DMS79 treated with DMSO at 0.1 percent for 48 hours (cell line): ENCODE measurements at places on chromosomes 16 and 17.

- no peak for DNase-seq
Measured at GRCh38 chr16:1438229-1439057, 5.9 kb downstream of the CCDC154 start.

DNA sequence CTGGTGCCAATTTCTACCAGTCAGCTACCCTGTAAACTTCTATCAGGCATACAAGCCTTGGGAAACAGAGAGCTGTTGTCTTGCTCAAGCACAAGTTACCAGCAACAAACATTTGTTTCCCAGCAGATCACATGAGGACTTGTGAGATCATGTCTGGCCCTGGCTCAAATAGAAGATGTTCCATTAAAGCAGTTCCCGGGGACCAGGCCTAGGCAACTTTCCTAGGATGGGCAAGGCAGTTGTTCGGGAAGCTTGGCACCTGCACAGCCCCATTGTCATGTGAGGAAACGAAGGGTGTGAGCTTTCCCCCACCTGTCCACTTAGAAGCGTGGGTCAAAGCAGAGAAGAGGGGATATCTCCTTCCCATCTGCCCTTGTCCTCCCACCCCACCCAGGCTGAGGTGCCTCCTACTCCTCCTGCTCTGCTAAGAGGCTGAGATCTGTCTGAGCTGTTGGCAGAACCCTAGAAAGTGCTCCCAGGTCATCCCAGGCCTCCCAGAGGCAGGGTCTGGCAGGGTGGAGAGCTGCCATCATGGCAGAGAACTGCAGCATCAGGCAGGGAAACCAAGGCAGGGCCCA is 11.2 kb upstream of the SLC47A2 start:
- DNase-seq = no peak

- peak; percentile 83 for DNase-seq
Measured at GRCh38 chr17:48483471-48484131, 47.2 kb downstream of the HOXB1 start.

DNA sequence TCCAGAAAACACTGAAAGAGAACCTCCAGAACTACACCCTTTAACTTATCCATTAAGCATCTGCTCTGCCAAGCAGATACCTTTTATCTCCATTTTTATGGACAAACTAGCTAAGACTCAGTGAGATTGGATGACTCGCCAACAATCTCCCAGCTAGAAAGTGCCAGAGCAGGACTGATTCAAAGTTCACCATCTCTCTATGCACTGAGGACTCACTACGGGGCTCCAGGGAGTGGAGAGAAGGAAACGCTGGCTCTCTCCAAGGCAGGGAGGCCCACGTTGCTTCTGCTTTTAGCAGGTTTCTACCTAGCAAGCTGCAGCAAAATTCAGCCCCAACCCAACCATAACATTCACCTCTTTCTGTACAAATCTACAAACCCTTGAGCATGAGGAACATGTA is 52.8 kb upstream of the ARHGAP44 start:
- DNase-seq = no peak

DNA sequence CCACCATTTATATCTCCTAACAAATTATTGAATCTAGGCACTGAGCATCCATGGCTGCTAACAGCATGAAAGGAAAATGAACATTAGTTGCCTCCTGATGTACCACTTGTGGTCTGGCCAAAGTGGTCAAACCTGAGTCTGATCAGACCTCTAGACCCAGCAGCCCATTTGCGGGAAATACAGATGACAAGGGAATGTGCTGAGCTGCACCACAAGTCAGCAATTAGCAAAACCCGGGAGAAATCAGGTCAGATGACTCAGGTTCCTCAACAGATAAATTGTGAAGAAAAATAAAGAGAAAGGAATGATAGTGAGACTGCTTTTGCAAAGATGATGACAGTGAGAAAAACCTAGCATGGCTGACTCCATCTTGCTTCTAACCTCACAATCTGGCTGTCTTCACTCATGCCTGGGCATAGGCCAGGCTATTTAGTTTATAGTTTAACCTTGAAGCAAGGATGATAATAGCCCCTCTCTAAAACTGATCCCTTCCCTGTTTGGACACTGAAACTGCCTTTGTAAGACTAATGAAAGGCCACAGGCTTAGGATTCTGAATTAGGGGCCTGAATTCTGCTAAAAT is 142.7 kb upstream of the ASIC2 start:
- DNase-seq = no peak

DNA sequence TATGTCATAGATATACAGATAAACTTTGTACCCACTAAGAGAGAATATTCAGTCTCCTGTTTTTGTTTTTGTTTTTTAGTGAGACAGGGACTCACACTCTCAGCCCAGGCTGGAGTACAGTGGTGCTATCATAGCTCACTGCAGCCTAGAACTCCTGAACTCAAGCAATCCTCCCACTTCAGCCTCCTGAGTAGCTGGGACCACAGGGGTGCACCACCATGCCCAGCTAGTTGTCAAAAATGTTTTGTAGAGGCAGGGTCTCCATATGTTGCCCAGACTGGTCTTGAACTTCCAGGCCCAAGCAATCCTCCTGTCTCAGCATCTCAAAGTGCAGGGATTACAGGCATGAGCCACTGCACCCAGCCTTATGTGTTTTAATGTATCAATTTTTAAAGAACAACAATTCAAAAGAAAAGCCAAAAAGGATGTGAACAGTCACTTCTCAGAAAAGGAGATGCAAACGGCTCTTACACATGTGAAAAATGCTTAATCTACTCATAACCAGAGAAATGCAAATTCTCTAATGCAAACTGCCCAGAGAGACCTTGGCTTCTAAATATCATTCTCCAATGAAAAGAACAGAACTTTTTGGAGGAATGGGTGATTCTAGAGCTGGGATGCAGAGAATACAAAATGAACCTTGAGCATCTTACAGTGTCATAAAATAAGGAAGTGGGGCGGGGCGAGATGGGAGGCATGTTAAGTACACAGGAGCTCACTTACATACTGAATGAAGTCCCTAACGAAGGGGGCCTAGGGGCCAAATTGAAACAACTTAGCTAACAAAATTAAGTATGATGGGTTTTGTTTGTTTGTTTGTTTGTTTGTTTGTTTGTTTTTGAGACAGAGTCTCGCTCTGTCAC is 7.3 kb upstream of the CMTM3 start:
- DNase-seq = no peak

- DNase-seq = no peak
Measured at GRCh38 chr16:58459344-58460218, 40.4 kb upstream of the NDRG4 start.

GRCh38 chr16:30096862-30097563 is 1.0 kb upstream of the YPEL3 start:
- no peak for DNase-seq

GRCh38 chr16:78499399-78499798 is 399.9 kb downstream of the WWOX start:
- no peak for DNase-seq

- DNase-seq = no peak
Measured at GRCh38 chr17:78411241-78411857, 32.9 kb downstream of the PGS1 start.

DNA sequence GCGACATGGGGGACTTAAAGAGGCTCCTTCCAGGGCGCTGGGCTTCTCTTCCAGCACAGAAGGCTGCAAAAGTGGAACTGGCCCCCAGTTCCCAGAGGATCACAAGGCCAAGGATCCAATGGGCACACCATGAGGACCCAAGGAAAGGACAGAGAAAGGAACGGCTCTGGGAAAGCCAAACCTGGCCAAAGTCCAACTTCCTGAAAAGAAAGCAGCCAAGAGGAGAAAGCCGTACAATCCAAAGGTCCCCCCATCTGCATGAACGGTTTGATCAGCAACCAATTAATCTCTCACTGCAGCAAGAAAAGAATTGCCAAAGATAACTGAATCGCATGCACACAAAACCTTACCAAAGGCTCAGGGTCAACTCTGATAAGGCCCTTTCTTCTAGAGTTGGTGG is 19.8 kb upstream of the ICAM2 start:
- no peak for DNase-seq

DNA sequence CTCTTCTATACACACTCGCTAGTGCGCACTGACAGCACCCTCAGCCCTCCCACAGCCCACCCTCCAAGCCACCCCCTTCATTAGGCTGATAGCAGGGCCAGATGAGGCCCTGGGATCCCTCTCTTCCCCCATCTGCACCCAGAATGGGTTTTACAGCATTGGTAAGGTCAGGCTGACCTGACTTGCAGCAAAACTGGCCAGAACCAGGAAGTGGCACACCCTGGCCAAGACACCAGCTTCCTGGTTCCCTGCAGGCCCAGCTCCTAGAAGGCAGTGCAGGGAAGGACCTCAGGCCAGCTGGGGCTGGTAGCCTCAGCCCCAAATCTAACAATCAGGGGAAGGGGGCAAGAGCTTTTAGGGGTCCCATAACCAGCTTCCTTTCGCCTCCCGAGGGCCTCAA is 50.0 kb upstream of the MRPS23 start:
- DNase-seq = no peak

- peak; percentile 34 for DNase-seq
Measured at GRCh38 chr17:42920922-42921321, 20.3 kb downstream of the G6PC1 start.

GRCh38 chr17:29555840-29556239 is 11.0 kb downstream of the ABHD15 start:
- DNase-seq = no peak

DNA sequence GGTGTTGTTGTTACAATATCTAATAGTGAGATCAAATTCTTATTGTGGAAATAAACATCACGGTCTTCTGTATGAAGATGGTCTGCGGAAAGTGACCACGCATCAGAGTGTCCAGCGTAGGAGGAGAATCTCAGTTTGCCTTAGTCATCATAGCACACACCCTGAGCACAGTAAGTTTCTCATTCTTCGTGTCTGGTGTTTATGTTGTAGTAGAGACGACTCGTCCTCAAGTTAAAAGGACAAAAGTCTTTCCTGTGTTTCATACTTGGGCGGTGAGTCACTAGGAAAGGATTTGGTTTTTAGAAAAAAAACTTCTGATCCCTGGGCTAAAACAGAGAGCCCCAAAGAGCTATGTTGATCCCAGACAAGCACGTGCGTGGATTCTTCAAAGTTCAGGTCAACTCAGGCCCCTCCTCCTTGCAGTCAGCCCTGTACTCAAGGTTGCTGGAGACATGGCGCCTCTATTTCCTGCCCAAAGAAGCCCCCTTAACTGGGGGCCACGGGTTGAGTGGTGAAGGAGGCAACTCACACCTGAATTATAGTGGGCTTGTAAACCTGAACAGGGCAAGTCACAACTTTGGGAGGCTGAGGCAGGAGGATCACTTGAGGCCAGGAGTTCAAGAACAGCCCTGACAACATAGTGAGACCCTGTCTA is 170.4 kb downstream of the ZFHX3 start:
- no peak for DNase-seq

GRCh38 chr17:49439305-49439672 is 24.6 kb upstream of the PHB1 start:
- no peak for DNase-seq

DNA sequence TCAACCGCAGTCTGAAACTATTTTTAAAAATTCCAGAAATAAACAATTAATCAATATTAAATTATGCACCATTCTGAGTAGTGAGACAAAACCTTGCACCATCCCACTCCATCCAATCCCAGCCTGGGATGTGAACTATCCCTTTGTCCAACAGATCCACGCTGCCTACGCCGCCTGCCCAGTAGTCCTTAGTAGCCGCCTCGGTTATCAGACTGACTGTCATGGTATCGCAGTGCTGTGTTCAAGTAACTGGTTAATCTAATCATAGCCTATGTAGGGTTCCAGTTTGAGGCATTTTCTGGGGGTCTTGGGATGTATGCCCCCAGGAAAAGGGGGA is 437.7 kb downstream of the HS3ST3B1 start:
- DNase-seq = no peak

DNA sequence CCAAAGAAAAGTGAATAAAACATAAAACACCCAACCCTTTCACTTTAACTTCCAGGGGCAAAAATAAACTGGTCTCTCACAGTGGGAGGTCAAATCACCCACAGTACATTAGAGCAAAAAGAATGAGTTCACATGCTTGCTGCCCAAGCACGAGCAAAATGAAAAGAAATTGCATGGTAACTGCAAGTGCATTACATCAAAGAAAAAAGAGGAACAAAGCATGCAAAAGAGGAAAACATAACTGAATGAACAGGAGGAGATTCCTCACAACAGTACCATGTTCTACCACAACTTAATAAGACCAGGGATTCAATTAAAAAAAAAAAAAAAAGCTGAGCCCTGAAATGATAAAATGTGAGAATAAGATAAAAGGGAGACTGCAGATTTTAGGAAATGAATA is 12.3 kb downstream of the DNAH2 start:
- DNase-seq = no peak

GRCh38 chr17:82297280-82297713 is 20.1 kb downstream of the CD7 start:
- DNase-seq = peak; percentile 49
